GM04504 (cell line): ENCODE measurements at places on chromosomes 1 and 21.

DNA sequence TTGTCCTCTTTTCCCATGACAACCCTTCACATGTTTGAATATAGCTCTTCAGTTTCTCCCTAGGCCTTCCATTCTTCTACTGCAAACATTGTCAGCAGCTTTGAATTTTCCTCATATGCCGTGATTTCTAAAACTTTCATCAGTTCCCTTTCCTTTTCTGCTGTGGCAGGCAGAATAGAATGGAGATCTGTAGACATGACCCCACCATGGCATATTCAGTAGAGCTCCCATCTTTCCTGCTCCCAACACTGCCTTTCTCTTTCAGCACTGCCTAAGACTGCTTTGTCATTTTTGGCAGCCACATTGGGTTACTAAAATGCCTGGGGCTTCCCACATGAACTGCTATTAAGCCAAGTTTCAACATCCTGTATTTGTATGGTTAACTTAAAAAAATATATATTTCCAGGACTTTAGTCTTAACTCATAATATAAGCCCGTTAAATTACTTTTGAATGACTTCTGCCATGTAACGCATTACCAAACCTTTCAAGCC, 60.9 kb downstream of the TBX19 start:
- no peak for DNase-seq

- no peak for DNase-seq
These were observed 1.0 kb downstream of the ANGEL2 start for GRCh38 chr1:213014642-213015041.

DNA sequence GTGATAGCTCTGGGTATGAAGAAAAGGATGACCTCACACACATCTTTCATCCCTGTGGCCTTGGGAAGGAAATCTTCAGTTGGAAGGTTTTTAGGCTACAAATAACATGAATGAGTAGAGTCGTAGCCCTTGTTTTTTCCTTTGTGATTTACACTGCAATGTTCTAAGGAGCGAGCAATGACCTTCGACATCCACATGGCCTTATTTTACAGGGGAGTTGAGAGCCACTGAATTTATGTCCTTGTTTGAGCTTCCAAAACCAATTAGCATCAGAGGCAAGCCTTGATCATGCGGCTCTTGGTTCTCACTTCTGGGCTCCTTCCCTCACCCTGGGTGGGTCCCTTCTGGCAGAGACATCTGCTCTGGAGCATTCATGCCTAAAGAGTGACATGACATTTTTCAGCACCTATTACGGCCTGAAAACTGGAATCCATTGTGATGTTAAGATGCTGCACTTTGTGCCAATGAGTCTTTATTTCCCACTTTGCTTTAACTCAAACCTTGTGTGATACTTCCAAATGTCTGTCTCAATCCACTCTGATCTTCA, 70.5 kb upstream of the RUNX1 start:
- DNase-seq: no peak

- DNase-seq: peak; percentile 22
These were observed 345.0 kb downstream of the DISC1 start for GRCh38 chr1:231971397-231972110.

- no peak for DNase-seq
These were observed 176.4 kb downstream of the RGS7 start for GRCh38 chr1:241180569-241180968.

DNA sequence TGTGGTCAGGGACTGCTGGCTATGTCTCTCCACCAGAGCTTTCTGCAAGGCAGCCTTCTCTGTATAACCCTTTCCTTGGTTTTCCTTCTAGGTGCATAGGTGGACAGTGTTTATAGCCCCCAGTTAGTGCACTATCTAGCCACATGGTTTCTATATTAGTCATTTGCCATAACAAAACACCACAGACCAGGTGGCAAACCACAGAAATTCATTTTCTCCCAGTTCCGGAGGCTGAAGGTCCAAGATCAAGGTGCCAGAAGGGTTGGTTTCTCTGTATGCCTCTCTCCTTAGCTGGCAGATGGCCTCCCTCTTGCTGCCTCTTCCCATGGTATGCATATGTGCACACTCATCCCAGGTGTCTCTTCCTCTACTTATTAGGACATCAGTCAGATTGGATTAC, 106.4 kb downstream of the KAZN start:
- no peak for DNase-seq

- DNase-seq: no peak
These were observed 10.4 kb downstream of the TFF2 start for GRCh38 chr21:42340187-42341050.

DNA sequence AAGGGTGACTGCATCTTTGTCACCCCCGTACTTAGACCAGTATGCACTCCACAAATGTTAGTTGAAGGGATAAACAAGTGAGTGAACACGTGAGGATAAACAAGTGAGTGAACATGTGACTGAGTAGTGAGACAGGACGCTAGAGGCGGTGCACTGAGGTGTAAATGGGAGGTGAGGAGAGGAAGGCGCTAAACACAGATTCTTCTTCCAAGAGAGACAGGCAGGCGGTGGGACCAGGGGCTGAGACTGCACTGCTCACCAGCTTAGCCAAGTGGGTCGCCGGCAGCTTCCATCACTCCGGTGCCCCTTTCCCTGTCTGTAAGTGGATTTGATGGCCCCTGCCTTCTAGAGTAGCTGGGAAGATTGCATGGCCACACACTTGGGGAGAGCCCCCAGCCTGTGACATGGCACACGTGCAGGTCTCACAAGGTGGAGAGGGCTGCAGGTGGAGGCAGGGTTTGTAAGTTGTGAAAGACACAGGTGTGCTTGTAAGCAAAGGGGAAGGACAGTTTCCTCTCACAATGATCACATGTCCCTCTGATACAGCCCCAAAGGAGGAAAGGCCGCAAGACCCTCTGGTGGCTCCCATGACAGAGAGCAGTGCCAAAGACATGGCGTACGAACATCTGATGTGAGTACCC, 47.5 kb upstream of the EFHD2 start:
- DNase-seq: no peak

- DNase-seq: no peak
These were observed 23.9 kb downstream of the PKP1 start for GRCh38 chr1:201307231-201307630.

- DNase-seq: peak; percentile 46
These were observed 41.4 kb upstream of the LRRC8B start for GRCh38 chr1:89483010-89483756.

- DNase-seq: no peak
These were observed 254.0 kb downstream of the TOMM20 start for GRCh38 chr1:234874291-234875288.

DNA sequence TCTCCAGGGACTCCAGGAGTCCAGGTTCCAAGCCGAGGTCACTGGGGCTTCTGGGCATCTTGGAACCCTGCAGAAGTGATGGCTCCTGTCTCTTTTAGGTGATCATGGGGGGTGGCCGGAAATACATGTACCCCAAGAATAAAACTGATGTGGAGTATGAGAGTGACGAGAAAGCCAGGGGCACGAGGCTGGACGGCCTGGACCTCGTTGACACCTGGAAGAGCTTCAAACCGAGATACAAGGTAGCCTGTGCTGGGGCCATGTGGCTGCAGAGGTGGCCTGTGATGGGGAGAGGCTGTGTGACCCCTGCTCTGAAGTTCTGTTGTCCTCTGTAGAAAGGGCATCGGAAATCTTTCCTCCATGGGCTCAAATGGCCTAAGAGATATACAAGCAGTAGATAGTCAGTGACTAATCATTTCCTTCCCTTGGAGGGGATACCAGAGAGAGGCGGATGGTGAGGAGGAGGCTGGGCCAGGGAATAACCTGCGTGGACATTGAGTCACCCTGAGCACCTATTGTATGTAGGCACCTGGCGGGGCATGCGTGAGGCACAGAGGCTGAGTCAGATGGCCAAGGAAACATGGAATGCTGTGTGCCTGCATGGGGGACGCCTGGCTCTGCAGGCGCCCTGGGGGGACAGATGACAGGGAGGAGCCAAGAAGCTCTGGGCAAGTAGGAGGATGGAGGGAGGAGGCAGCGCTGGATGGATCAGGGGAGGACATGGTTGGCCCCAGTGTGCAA, 59.0 kb downstream of the ALPL start:
- DNase-seq: no peak

DNA sequence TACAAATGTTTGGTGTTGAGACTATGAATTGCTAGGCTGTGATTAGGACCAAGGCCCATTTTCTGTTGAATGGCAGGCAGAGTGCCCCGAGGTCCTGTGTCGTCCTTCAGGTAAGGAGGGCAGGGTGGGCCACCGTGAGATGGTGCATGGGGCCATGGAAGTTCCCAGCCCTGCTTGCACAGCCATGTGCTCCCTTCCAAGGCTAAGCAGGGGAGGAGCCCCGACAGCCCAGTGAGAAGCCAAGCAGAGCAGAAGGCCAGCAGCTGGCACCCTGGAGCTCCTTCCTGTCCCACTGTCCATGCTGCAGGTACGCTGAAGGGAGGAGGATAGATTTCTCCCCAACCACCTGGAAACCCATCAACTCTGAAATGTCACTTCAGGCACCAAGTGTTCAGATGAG, 8.2 kb upstream of the NUAK2 start:
- no peak for DNase-seq

DNA sequence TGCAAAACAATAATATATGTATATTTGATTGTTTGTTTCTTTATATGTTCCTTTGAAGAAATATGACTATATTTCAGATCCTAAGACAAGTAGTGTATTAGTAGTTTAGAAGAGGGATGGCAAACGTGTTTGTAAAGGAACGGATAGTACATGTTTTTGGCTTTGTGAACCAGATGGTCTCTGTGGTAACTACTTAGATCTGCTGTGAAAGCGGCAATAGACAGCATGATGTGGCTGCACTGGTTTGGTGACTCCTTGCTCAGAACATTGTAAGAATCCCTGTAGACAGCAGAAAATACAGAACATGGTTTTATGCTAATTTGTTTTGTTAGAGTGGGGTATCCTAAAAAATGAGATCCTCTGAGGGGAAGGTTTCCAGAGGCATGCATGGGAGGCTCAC, 3.1 kb downstream of the ACADM start:
- DNase-seq: no peak

DNA sequence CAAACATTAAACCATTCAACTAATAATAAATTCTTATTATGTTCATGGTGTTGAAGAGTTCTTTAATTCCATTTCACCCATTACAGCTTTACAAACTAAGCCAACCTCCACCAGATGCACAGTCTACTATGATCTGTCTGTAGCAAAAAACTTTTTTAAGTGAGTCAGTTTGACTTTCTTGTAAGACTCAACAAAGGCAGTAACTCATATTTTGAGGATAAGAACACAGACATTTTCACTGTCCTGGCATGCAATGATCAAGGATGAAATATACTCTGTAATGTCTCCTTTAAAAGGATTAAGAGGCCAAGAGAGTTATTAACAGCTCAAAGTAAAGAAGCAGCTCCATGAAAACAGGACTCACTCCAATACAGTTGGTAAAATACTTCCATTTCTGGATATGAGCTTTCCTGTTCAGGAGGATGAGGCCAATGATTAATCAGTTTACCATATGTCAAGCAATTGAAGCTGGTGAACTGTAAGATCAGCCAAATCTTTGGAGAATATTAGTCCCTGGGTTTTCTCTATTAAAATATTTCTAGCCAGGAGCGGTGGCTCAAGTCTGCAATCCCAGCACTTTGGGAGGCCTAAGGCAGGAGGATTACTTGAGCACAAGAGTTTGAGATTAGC, 20.6 kb downstream of the XKR8 start:
- no peak for DNase-seq

DNA sequence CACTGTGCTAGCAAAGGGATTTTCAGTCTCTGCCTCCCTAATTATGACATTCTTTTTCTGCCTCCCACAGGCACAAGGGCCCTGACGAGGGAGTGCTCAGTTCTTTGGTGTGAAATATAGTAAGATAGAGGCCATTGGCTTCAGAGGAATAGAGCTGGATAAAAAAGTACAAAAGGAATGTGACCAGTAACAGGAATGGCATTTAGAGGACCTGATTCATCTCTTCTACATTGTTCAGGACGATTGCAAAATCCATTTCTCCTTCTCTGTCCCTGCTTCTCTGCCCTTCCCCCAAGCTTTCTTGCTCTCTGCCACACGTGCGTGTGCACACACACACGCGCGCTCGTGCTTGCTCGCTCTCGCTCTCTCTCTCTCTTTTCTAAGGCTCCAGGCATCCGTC, 668.2 kb downstream of the KIF26B start:
- DNase-seq: peak; percentile 74

DNA sequence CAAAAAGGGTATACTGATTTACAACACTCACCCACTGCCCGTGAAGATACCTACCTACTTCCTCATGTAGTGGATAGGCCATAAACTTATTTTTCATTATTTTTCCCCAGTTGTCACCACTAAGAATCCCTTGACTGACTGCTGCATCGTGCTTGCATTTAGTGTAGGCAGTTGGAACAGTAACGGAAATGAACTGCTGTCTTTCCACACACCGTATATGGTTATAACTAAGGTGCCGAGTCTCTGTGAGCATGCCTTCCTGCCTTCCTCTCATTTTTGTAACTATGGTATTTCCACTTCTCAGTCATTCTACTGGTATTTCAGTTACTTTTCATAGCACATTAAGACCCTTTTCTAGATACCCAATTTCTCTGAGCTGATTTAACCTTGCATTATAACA, 36.4 kb downstream of the SLC35F3 start:
- DNase-seq: no peak

DNA sequence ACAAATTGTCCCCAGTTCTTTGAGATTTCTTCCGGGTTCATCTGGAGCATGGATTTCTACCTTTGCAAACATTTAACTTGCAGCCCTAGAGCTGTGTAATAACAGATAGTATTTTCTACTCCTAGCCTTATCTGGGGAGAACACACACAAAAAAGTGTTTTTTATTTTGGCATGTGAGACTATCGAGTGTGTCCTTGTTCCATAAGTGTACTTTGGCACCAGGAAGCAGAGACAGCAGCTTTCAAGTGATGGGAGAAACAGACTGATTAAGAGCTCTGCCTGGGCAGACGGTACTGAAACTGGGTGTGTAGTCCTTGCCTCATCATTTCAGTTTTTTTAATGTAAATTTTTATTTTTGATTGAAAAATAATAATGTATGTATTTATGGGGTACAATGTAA, 297.4 kb downstream of the ST6GALNAC3 start:
- no peak for DNase-seq

DNA sequence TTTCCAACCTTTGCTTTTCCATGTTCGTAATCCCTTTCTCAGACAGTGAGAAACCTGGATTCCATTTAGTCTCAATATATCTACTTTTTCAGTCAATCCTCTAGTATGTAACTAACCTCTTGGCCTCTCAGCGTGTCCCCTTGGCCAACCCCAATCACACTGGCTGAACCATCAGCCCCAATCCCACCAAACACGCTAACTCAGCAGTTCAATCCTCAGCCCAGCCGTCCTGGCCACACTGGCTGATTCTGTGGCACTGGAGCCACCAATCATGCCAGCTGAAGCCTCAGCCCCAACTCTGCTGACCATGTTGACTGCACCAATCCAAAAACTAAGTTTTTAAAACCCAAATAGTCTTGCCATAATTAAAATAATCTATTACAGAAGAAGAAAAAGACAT, 6.6 kb upstream of the MGST3 start:
- DNase-seq: no peak
